Osteoblast (primary cell): ENCODE measurements at places on chromosomes 11 and 22.

GRCh38 chr11:69253028-69253427, 40.9 kb upstream of the MYEOV start:
- peak; percentile 91 for DNase-seq

DNA sequence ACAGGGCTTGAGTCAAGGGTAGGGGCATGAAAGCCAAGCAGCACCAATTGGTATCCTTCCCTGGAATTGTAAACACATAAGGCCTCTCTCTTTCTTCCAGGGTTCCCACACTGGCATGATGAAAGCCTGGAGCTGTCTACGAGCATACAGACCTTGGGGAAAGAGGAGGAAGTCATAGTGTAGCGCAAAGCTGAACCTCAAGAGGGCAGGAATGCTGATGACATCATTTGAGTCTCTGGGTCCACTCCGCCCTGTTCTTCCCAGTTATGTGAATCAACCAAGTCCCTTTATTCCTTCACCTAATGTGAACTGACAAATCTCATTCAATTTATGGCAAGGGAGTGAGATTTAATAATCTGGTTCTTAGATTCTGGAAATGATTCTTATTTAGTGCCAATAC, 266.4 kb upstream of the NCAM1 start:
- no peak for DNase-seq

DNA sequence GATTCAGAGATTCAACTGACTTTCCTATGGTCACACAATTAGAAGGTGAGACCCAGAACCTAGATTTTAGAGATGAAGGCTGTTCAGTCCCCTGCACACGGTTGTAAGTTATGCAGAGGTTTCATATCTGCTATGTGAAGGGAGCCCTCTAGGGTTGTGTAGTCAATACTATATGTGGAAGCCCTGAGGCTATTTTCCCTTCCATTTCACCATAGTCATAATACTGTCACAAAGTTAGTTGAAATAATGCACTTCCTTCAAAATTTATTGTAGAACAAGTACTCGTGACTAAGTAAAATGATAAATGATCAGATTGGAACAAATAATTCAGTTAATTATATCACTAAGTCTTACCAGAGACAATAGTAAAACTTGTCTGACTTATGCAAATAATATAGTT, 48.8 kb downstream of the ENDOD1 start:
- DNase-seq, result no peak

DNA sequence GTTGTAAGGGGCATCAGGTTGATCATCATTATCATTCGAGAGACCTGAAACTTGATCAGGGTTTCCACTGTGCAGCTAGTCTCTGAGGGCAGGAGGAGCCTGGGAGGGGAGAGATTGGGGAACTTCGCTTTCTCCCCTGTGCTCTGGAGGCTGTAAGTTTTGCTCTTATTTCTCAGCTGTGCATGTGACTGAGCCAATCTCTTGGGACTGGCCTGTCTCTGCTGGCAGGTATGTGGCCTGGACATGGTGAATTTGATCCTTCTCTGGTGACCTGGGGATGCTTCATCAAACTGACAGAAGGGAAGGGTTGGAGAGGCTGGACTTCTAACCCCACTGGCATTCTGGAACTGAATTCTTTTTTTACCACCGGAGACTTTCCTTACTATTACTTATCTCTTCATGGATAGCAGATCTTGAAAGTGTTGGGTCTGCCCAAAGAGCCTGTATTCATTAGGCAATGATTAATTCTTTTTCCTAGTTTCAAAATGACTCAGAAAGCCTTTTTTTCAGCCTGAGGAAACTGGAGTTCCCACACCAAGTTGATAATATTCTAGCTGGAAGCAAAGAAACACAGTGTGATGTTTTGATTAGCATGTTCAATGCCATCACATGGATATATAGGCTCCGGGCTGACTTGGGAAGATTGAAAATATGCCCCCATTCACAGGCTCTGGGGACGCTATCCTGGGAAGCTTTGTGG, 36.5 kb downstream of the TSPAN18 start:
- DNase-seq, result no peak

DNA sequence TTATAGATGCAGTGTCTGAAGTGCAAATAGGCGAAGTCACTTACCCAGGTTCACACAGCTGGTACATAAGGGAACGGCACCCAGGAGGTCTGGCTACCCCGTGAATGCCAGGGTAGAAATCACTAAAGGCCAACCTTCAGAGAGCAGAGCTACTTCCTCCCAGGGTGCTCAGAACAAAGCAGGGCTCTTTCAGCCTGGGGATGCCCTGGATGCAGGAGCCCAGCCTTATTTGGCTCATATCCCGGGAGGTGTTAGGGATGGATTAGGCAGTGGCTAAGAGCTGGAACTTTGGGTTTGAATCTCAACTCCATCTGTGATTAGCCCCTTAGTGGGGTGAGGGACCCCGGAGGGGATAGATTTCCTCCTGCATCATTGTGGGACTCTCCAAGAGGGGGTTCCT, 33.1 kb upstream of the ASPHD2 start:
- no peak for DNase-seq

DNA sequence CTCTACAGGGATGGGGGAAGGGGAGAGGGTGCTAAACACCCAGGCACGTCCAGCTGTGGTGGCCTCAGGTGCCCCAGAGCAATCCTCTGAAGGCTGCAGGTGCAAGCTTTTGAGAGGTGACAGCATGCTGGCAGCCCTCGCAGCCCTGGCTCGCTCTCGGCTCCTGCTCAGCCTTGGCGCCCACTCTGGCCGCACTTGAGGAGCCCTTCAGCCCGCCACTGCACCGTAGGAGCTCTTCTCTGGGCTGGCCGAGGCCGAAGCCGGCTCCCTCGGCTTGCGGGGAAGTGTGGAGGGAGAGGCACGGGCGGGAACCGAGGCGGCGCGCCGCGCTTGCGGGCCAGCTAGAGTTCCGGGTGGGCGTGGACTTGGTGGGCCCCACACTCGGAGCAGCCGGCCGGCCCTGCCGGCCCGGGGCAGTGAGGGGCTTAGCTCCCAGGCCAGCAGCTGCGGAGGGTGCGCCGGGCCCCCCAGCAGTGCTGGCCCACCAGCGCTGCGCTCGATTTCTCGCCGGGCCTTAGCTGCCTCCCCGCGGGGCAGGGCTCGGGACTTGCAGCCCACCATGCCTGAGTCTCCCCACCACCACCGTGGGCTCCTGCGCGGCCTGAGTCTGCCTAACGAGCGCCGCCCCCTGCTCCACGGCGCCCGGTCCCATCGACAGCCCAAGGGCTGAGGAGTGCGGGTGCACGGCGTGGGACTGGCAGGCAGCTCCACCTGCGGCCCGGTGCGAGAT, 112.1 kb downstream of the TRIM29 start:
- DNase-seq, result no peak

- DNase-seq, result peak; percentile 90
Measured at GRCh38 chr11:2166091-2166851, 5.3 kb upstream of the INS start.

DNA sequence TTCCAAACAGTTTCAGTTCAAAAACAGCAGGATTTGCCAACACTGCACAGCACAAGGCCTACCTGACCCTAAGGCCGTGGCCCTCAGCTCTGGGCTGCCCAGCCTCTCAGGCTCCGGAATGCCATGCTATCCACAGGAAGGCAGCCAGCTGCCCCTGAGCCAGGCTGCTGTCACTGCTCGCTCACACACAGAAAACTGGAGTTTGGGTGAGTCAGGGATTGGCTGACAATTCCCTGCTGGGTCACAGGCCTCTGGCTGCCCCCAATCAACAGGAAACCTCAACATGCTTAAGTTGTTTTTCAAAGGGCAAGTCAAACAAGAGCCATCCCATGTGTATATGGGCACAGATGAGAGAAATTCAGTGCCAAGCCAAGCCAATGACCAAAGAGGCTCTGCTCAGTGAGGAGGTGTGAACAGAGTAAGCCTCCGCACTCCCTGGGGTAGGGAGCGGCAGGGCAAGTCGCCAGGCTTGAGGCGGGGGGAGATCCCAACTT, 50.2 kb downstream of the RPL27A start:
- peak; percentile 98 for DNase-seq

DNA sequence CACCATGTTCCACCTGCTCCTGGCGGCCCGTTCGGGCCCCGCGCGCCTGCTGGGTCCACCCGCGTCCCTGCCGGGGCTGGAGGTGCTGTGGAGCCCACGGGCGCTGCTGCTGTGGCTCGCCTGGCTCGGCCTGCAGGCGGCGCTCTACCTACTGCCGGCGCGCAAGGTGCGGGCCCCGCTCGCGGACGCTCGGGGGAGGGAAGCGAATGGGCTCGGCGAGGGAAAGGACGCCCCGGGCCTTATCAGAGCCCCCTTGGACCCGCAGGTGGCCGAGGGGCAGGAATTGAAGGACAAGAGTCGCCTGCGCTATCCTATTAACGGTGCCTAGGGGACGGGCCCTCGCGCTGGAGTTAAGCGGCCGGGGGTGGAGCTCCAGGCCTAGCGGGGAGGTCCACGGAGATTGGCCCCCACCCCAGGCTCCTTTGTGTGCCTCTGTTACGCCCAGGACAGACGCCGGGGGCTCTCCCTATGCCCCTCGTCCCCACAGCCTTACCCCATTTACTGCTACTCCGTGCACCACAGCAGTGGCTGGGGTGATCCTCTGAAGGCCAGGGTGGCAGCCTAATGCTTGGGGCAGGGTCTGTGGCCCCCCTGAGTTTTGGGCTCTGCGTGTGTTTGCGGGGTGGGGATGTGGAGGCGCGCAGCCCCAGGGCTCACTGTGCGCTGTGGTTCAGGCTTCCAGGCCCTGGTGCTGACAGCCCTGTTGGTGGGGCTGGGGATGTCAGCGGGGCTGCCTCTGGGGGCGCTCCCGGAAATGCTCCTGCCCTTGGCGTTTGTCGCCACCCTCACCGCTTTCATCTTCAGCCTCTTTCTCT, 1.1 kb downstream of the TM7SF2 start:
- peak; percentile 96 for DNase-seq

DNA sequence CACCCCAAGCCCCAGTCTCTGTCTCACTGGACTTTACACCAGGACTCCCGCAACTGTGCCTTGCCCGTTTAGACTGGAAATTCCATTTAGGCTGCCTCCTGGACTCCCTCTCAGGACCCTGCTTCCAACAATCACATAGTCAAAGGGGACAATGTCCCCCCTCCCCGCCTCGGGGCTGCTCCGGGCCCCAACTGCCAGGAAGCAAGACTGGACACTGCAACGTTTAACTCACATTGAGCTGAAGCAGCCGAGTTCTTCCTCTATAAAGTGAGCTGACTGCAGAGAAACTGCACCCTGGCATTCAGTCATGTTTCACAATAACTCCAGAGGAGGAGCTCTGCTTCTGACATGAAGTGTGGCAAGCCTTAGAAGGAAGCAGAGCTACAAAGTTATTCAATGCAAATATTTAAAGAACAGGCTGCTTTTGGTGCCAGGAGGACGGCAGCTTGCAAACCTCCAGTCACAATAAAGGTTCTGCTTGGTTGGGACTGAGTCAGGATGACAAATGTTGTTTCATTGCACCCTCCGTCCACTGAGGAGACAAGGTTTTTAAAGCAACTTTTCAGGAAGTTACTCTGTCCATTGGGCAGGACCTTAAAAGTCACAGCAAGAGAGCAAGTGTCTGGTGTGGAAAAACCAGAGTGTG, 19.9 kb downstream of the PACSIN2 start:
- peak; percentile 95 for DNase-seq

- DNase-seq, result peak; percentile 90
Measured at GRCh38 chr22:27170491-27170890, 513.1 kb downstream of the MIAT start.

DNA sequence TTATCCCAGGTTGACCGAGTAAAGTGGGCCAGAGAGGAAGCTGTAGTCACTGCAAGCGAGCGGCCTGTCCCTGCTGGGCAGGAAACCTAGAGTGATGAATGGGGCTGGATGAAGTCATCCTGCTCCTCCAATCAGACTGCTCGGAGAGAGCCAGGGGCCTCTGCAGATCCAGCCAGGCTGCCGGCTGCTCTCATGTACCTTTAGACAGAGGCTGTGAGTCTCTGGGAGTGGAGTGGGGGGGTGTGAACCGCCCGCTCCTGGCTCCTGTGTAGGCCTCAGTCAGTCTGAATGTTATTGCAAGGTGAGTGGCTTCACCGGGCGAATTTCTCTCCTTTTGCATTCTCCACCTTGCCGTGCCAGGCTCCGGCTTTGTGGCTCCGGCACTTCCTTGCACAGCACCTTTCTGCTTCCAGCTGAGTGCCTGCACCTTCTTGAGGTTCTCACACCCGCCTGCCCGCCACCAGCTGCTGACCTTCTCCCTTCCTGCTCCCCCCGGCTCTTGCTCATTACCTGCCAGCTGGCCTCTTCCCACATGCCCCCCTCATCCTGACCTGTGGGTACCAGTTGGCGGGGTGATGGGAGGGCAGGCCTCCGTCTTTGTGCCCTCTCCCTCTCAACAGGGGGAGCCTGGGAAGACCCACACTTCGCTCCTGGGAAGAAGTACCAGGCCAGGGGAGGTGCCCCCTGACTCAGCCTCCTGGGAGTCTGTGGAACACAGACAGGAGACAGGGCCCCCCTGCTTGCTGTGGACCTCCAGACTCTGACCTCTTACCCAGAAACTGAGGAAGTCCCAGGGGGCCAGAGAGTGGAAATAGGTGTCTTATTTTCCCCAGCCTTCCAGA, 79.9 kb downstream of the GRAMD1B start:
- DNase-seq, result peak; percentile 92

GRCh38 chr11:64610596-64610995, 19.6 kb downstream of the SLC22A12 start:
- no peak for DNase-seq

DNA sequence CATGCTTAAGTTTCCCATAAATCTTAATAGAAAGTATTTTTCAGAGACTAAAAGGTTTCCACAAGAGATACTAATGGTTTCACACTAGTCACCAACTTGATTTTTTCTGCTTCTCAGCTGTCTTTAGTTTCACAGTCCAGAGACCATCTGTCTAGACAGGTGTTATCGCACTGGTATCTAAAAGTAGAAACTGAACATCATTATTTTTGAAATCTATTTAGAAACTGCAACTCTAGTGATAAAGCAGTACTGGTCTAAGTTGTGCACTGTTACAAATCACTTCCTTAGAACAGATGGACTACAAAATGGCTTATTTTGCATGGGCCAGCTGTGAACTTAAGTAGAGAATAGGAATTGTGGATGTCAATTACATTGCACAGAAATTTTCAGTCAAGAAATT, 78.0 kb downstream of the CNTN5 start:
- no peak for DNase-seq

DNA sequence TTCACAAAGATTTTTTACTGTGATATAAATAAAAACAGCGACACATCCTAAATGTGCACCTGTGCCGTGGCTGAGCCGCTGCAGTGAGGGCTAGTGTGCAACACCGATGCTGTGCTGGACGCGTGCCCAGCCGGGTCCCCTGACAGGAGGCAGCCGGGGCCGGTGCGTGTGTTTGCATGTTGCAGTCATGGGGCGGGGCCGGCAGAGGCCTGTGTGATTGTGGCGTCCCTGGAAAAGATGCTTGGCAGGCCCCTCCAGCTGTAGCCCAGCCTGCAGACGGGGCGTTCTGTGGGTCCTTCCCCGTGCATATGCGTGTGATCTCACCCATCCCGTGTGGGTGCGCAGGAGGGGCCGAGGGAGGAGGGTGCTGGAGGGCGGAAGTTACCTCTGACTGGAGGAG, 30.6 kb downstream of the MUC6 start:
- no peak for DNase-seq

DNA sequence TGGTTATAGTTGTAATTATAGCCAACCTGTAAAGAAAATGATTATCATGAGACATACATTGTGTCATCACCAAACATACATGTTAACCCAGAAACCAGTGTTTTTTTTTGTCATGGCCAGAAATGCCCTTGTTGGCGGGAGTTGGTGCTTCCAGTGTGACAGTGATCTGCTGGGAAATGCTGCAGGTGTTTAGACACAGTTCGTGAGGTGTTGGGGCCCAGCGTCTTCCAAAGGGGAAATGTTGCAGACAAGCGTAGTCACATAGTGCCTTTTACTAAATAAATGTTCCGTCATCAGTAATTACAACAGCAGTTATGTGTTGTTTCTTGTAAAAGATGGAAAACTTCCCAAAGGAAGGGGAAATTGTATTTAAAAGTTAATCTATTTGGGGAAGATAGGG, 92.6 kb upstream of the GAL start:
- no peak for DNase-seq
